Foreskin fibroblast (primary cell): ENCODE measurements at places on chromosomes 5 and 9.

DNA sequence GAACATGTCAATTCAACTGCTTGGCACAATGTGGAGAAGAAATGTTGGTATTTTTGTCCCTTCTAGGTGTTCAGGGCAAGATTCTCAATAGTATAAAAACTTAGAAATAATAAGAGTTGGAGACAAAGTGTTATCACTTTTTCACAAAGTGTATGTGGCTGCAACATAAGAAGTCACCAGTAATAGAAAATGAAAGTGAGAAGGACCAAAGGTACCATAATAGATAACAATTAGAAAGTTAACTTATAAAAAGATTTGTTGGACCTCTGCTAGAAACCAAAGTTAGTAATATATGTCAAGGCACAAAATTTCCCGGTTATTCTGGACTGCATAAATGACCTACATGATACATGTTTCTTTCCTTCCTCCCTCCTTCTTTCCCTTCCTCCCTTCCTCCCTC, 1535.3 kb downstream of the EFNA5 start:
- DNase-seq: no peak

- no peak for DNase-seq
These were observed 79.1 kb upstream of the OLFM1 start for GRCh38 chr9:135008416-135008815.

DNA sequence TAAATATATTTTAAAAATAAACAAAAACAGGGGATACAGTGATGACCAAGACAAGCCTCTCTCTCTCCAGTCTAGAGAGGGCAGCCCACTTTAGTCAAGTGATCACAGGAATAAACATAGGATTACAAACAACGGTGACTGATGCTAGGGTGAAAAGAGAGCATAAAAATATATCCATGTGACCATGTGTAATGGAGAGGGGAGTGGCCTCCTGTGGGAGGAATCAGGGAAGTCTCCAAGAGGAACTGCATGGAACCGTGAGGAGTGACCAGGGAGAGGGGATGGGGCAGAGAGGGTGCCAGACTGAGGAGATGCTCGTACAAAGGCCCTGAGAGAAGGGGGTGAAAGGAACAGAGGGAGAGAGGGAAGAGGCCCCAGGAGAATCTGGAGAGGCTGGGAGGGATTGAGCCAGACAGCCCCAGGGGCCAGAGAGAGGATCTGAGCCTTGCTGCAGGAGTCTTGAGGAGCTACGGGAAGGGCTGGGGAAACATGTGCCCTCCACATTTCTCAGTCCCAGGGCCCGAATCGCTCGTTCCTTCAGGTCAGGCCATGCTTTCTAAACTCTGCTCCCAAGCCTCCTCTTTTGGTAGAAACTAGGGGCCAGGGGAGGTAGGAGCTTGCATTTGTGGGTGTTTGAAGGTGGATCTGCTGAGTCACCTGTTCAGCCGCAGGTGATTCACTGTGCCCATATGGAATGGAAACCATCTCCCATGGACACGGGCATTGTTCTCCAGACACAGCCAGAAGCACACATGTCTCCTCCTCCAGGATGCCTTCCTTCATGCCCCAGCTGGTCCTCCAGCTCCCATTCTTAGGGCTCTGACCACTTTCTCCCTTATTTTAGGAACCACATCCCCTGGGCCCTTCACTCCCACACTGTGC, 63.8 kb downstream of the PAX5 start:
- peak; percentile 6 for DNase-seq

DNA sequence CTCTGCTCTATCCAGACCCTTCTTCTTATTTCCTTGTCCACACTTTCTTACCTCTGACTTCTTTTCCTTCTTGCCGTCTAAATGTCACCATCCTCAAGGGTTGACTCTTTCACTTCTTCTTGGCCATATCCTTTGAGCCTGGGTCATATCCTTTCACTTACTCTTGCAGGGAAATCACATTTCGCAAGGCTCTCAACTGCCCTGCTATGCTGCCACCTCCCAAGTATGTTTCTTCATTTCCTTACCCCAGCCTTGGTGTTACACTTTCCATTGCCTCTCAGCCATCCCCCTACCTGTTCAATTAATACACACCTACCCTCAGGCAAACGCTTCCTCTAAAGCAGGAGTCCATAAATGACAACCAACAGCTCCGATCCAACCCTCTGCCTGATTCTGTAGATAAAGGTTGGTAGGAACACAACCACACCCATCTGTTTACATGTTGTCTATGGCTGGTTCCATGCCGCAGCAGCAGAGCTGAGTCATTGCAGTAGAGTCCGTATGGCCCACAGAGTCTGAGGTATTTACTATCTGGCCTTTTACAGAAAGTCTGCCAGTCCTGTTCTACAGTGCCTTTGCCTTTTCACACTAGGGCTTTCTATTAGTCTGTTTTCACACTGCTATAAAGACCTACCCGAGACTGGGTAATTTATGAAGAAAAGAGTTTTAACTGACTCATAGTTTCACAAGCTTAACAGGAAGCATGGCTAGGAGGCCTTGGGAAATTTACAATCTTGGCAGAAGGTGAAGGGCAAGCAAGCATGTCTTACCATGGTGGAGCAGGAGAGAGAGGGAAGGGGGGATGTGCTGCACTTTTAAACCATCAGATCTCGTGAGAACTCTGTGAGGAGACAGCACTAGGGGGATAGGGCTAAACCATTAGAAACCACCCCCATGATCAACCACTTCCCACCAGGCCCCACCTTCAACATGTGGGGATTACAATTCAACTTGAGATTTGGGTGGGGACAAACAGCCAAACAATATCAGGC, 97.9 kb downstream of the SV2C start:
- no peak for DNase-seq

- no peak for DNase-seq
These were observed 218.8 kb downstream of the DAB2IP start for GRCh38 chr9:121870271-121870670.
